Right kidney (tissue), 9 donors: ENCODE measurements at places on chromosomes 7 and 10.

- DNase-seq = no peak
These were observed 202.4 kb downstream of the BICC1 start for GRCh38 chr10:58715061-58715460.

GRCh38 chr7:23334482-23335056 lies 35.4 kb downstream of the MALSU1 start:
- DNase-seq = no peak

- DNase-seq = peak; percentile 49
These were observed 3.3 kb upstream of the NEUROG3 start for GRCh38 chr10:69576334-69577011.

GRCh38 chr10:43128958-43129706 lies 9.1 kb upstream of the CSGALNACT2 start:
- no peak for DNase-seq

GRCh38 chr7:40885503-40885902 lies 750.7 kb downstream of the SUGCT start:
- DNase-seq = no peak

- DNase-seq = no peak
These were observed 107.7 kb downstream of the TACC2 start for GRCh38 chr10:122096705-122097104.

- no peak for DNase-seq
These were observed 2.8 kb downstream of the FASTK start for GRCh38 chr7:151077705-151078232.

GRCh38 chr7:1243964-1244416 lies 11.3 kb downstream of the UNCX start:
- peak; percentile 79 for DNase-seq

DNA sequence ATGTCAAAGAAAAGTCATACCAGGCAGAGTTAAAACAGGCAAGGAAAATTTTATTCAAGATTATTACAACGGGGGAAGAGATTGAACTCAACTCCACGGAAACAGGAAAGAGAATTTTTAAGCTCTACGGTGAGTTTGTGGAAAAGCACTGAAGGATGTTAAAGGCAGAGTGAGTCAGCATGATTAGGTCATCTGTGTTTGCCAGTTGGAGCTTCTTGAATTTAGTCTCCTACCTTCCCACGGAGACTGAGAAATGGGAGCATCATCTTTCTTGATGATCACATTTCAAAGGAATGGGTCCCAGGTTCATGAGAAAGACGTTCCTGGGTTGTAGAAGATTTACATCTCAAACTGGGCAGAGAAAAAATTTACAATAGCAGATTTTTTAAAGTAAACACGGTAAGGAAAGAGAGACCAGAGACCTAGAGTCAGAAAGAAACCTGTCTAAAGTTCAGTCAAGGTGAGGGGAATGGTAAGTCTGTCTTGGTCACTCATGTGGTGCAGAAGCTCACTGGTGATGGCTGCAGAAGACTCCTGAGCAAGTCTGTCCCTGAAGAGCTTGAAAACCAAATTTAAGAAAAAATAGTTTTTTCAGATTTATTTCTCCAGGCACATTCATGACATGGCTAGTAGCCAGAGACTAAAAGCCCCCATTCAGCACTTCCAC lies 516.9 kb upstream of the LRRN3 start:
- no peak for DNase-seq

DNA sequence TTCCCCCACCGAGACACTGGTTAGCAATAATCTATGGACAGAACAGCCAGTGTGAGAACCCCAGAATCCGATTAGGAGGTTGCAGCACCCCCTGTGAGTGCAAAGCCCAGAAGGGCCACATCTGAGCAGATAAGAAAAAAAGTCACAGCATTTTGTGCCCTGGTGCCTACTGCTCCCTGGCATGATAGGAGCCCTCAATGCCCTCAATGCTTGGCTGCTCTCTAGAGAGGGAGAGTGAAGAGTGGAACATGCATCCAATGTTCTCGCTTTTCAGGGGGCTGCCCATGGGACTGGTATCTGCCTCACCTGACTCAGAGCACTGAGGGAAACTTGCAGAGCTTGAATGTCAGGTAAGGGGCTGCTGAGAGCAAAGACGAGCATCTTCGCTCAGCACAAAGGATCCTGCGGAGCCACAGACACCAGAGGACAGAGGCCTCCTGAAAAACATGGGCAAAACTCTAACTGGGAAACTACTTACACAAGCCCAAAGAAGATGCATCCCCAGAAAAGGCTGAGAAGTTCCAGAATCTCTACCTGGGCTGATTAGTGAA lies 98.0 kb upstream of the FAM20C start:
- no peak for DNase-seq

- no peak for DNase-seq
These were observed 303.7 kb upstream of the PCDH15 start for GRCh38 chr10:55104738-55105137.
